Stimulated activated CD8-positive, alpha-beta memory T cell treated with anti-CD3 and anti-CD28 coated beads, Interleukin-12 subunit alpha, Interleukin-12 subunit beta, amount 100 ng/mL, for 4 hours (primary cell): ENCODE measurements at places on chromosomes 4 and X.

DNA sequence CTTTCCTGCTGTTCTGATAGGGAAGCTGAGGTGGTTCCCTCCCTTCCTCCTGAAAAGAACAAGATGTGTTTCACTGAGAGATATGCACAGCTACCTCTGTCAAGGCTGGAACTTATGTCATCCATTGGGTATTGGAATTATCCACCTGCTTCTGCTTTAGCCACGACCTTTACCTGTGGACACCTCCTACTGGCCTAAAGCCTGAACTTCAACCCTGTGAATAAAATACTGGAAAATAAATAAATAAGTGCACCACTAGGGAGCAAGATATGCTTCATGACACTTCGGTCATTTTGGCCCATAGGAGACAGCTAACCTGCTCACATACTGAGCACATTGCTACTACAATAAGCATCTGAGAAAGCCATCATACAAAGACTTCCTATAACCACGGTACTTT is 419.9 kb upstream of the NWD2 start:
- no peak for DNase-seq

GRCh38 chrX:37782359-37782758 is 2.5 kb downstream of the CYBB start:
- no peak for DNase-seq

GRCh38 chrX:13752141-13752540 is 17.6 kb downstream of the OFD1 start:
- DNase-seq, result no peak

GRCh38 chrX:20487227-20487626 is 220.5 kb upstream of the RPS6KA3 start:
- no peak for DNase-seq

- no peak for DNase-seq
Observed at GRCh38 chr4:97761445-97762114, 381.7 kb downstream of the STPG2 start.

DNA sequence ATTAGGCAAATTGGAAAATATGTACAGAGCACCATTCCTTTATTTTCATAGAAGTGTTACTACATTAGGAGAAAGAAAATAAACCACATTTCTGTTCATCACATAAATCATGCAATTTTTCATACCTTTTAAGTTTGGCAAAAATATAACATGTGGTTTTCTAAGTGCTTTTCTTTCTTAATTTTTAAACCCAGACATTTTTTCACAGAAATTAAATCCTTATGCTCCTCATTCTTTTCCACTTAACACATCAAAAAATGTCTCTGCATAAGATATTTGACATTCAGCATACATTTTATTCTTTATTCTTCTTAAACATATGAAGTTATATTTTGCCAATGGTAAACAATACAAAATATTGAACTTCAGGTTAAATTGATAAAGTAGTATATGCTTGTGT is 826.6 kb upstream of the SLIT2 start:
- DNase-seq, result no peak

- DNase-seq, result no peak
Observed at GRCh38 chr4:17068891-17069290, 170.4 kb upstream of the LDB2 start.

- no peak for DNase-seq
Observed at GRCh38 chr4:126737899-126738526, 894.7 kb upstream of the INTU start.

- DNase-seq, result no peak
Observed at GRCh38 chrX:152733261-152733975, at the start of the genes CSAG1 and MAGEA12. CSAG1 (minus strand) TSS chrX:152733721; CDS start chrX:152732460, 1,261 bp downstream. MAGEA12 (plus strand) TSS chrX:152733757; CDS start chrX:152736162, 2,405 bp downstream.
